ENCODE measurements at places on chromosomes 5 and 9. TPM values are rescaled to one million over a fixed set of nuclear protein-coding genes. Genes with fewer than 3 reads are reported as not detected.

The FAM163B gene
- total RNA-seq, result not detected

The SH2D3C gene
- total RNA-seq, result 9.4 TPM

The UNC13B gene
- 29.8 TPM for total RNA-seq

The LCP2 gene
- not detected for total RNA-seq

The SNCAIP gene
- 2.6 TPM for total RNA-seq

The CERT1 gene
- total RNA-seq, result 36.2 TPM

The CDKN2B-AS1 gene
- total RNA-seq, result 3.2 TPM

The GMCL2 gene
- not detected for total RNA-seq

The PNPLA7 gene
- 4.1 TPM for total RNA-seq

The BARHL1 gene
- total RNA-seq, result not detected

The RAPGEF1 gene
- 73.1 TPM for total RNA-seq

The ENC1 gene
- 53.6 TPM for total RNA-seq

The PPP2R2B gene
- total RNA-seq, result 0.35 TPM

The C5orf52 gene
- total RNA-seq, result not detected

The FBN2 gene
- total RNA-seq, result 303 TPM

The NACC2 gene
- 51.0 TPM for total RNA-seq

The PCDHB10 gene
- total RNA-seq, result 4.3 TPM

The ECPAS gene
- total RNA-seq, result 118 TPM

The TRIM36 gene
- total RNA-seq, result 4.6 TPM

Data from chondrocyte (in vitro differentiated cells).